ENCODE measurements at places on chromosomes 5 and 9.

- DNase-seq, result no peak
Observed at GRCh38 chr9:99822109-99822805, 572 bp downstream of the NR4A3 start.

- no peak for DNase-seq
Observed at GRCh38 chr5:25488119-25488518, 843.3 kb upstream of the CDH10 start.

DNA sequence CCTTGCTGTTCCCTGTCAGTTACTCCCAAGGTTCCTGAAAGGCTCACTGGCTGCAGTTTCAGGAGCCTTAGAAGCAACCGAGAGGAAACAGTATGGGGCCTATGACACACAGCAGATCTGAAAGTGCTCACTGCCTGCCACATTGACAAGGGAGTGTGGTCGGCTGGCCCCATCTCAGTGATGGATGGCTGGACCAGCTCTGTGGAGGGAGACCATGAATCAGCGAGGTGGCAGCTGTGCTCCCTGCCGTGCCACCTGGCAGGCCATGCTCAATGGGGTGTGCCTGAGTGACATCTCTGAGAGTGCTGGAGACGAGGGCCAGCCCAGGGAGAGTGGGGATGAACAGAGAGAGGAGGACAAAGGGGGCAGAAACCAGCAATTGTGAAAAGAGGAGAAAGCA, 49.1 kb downstream of the DOCK2 start:
- DNase-seq, result no peak

- DNase-seq, result no peak
Observed at GRCh38 chr5:174338185-174339010, 292.9 kb downstream of the NSG2 start.

DNA sequence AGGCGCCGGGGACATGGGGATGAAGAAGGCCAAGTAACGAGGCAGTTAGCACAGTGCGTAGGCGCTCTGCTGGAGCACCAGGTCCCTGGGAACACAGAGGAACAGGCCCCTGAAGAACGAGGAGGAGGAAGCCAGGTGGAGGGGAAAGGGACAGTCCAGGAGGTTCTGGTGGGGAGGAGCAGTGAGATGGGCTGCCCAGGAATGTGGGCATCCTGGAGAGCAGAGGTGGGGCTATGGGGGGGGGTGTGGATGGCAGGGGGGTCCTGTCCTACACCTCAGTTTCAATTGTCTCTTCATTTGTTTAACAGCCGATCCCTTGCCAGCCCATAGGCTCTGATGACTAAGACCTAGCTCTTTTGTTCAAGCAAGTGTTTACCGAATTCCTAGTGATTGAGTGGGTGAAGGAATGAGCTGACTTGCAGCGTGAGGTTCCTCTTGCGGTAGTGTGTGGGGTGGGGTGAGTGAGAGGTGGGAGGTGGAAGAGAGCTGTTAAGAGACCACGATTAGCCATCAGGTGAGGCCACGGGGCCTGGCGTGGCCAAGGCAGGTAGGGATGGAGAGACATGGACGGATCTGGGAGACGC, 8.4 kb upstream of the PHYHD1 start:
- DNase-seq, result no peak

GRCh38 chr9:108413809-108414208, 442.0 kb downstream of the ACTL7B start:
- DNase-seq, result no peak

DNA sequence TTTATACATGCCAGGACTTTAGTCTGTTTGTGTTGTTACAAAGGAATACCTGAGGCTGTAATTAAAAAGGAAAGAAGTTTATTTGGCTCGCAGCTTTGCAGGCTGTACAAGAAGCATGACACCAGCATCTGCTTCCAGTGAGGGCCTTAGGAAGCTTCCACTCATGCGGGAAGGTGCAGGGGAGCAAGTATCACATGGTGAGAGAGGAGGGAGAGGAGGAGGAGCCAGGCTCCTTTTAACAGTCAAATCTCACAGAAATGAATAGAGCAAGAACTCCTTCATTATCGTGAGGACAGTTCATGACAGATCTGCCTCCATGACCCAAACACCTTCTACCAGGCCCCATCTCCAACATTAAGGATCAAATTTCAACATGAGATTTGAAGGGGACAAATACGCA, 18.7 kb upstream of the C5orf46 start:
- DNase-seq, result no peak

DNA sequence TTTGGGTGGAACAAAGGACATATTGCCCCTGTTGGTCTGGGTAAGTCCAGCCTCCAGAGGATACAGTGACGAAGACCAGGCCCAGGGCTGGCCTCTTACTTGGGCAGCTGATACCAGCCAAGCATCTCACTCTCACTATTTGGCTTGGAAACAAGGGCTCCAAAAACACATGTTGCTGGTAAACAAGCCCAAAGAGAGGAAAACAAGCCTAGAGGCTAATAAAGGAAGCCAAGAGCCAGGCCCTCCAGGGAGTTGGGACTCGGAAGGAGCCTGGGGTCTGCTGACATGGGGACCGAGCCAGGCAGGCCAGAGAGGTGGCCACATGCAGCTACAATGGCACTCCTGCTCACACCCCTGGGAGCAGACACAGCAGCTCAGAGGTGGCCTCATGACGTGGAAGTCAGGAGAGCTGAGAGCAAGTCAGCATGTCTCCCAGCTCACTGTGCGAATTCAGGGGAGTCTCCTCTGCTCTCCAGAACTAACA, 5.7 kb downstream of the SPARC start:
- no peak for DNase-seq

DNA sequence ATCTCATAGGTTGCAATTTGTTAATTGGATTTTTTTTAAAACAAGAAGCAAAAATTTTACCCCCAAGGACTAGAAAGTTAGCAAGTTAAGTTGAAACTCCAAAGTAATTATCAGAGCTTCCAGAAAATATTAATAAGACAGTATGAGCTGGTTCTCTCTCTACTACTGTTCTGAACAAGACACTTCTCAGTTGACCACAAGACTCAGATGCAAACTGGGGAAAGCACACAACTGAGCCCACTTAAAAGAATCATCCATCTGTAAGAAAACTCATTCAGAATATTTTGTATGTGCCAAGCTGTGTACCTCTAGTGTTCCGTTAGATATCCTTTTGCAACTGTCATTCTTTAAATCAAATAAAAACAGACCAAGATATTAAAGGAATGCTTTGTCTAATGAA, 60.0 kb downstream of the MAP1B start:
- DNase-seq, result no peak

GRCh38 chr9:94922098-94922607, 195.7 kb downstream of the AOPEP start:
- DNase-seq, result no peak

DNA sequence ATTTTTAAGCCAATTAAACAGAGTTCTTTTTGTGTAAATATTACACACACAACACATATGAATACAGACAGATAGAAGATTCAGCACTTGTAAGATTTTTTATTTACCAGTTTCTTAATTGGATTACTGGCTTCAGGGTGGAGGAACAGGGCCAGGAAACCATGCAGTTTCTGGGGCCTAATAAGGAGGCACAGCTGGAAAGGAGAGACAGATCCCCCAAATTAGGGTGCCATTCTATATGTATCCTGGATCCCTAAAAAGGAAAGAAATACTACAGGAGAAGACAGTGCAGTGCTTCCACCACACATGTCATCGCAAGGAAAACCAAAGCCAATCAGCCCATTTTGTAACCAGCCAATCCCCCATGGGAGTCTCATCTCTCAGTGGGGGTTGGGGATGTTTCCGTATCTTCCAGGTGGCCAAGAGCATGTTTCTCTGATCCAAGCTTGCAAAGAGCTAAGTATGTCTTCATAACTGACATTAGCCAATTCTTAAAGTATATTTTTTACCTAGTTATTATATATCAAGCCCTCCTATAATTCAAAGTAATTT, 15.8 kb upstream of the ABO start:
- DNase-seq, result no peak

GRCh38 chr5:172758077-172758833, 12.7 kb downstream of the DUSP1 start:
- no peak for DNase-seq

DNA sequence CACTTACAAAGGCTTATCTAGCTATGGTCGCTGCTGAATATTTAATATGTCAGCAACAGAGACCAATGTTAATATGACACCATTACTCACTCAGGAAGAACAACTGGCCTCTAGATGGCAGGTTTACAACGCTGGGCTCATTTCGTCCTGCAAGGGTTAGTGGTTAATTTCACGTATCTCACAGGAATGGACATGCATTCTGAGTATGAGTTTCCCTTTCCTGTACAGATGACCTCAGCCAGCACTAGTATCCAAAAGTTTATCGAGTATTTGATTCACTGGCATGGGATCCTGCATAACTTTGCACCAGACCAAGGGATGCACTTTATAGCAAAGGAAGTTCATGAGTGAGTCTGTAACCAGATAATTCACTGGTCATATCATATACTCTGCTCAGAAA, 8.7 kb upstream of the TRPC7 start:
- no peak for DNase-seq

DNA sequence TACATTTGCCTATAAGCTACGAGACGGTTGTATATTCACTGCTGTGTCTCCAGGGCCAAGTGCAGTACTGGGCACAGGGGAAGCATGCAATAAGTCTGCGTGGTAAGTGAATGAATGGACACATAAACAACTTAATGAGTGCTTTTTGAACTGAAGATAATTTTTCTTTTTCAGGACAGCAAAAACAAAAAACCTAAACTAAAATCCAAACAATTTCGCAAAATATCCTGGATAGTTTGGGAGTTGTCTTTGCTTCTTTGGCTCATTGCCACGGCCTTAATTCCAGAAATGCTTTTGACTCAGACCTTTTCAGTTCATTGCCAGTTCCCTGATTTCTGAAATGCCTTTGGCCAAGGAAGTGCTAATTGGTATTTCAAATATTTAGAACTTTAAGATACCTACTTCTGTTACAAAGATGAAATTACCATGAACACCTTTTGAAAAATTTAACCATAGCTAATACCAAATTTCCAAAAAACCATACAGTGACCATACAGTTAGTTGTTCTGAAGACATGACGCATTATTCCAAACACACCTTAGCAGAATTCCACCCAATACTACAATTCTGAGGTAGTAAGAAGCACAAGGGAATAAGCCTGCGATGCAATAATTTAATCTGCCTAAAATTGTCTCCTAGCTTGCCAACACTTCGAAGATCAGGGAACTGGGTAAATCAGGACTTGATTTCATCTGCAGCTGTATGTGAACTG, 42.8 kb downstream of the TEK start:
- DNase-seq, result no peak

GRCh38 chr5:159386028-159386711, 55.9 kb upstream of the IL12B start:
- DNase-seq, result no peak

DNA sequence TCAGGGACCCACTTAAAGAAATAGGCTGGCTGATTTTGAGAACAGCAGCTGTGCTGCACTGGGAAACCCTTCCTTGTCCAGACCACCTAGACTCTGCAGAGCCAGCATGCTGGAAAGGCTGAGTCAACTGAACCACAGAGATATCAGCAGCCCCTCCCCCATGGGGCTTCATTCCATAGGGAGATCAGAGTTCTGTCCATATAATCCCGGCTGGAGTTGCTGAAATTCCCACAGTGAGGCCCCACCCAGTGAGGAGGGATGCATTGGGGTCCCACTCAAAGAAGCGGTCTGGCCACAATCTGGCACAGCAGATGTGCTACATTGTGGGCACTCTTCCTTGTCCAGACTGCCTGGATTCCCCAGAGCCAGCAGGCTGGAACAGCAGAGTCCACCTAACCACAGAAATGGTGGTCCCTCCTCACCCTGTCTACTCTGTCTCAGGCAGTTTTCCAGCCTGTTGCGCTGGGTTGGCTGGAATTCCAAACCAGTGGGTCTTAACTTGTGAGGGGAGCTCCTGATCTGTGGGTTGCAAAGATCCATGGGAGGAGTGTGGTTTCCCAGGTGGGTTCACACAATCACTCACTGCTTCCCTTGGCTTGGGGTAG, 127.1 kb downstream of the RNF180 start:
- DNase-seq, result no peak

- no peak for DNase-seq
Observed at GRCh38 chr5:5461012-5461411, 38.5 kb downstream of the ICE1 start.

- DNase-seq, result no peak
Observed at GRCh38 chr5:160427607-160428006, 6.0 kb downstream of the PTTG1 start.

DNA sequence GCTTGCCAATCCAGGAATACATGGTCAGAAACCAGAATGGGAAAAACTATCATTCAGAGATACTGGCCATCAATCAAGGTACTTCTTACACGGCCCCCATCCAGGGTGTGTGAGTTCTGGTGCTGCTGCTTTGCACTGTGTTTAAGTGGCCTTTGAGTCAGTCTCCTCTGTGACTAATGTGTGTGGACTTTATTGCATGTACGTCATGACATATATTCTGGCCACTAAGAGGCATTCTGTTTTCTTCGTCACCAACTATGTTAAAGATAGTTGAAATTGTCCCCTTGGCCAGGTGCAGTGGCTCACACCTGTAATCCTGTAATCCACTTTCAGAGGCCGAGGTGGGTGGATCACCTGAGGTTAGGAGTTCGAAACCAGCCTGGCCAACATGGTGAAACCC, 8.5 kb downstream of the EXOSC3 start:
- no peak for DNase-seq

DNA sequence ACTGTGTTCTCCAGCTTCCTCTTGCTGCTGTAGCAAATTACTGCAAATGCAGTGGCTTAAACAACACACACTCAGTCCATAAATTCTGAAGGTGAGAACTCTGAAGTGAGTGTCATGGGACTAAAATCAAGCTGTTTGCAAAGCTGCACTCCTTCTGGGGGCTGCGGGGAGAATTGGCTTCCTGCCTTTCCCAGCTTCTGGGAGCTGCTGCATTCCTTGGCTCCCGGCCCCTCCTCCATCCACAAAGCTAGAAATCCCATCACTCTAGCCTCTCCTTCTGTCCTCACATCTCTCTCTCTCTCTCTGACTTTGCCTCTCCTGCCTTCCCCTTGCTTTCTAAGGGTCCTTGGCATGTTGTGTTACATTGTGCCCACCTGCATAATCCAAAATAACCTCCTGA, 14.2 kb upstream of the MED10 start:
- no peak for DNase-seq
